ENCODE measurements at places on chromosomes 2 and 18. TPM values are rescaled to one million over a fixed set of nuclear protein-coding genes. Genes with fewer than 3 reads are reported as not detected.
A peak's percentile ranks its signal among the peaks of the same experiment; 100 is the strongest.

The ITGB1BP1 gene
- total RNA-seq, result 79.4 TPM

The TMEM169 gene
- total RNA-seq, result 2.9 TPM

The MOGAT1 gene
- 0.24 TPM for total RNA-seq

DNA sequence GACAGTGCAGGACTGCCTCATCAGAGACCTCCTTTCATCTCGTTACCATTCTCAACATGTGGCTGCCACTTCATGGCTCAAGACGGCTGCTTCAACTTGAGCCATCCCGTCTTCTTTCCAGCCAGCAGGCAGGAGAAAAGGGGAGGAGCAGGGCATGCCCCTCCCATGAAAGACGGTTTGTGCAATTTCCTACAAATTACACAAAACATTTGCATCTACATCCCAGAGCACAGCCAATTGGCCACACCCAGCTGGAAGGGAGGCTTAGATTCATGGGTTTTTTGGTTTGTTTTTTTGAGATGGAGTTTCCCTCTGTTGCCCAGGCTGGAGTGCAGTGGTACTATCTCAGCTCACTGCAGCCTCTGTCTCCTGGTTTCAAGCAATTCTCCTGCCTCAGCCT is 11.8 kb downstream of the UCN start:
- DNase-seq, result peak; percentile 30

DNA sequence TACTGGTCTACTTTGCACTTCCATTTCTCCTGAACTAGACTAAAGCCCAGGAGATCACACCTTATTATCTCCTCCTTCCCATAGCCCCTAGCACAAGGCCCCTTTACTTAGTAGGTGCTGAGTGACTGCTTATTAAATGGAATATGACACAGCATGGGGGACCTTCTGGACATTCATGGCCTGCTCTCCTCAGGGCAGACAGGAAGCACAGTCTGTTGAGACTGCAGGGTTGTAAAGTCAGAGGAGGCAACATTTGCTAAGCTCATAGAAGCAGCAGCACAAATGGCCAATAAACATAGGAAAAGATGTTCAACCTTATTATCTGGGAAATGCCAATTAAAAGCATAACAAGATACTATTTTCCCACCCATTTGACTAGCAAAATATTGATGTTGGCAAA is 75.3 kb downstream of the DNMT3A start:
- DNase-seq, result no peak

The SERPINB13 gene
- total RNA-seq, result not detected

GRCh38 chr2:99414566-99414965 is 75.3 kb downstream of the REV1 start:
- no peak for DNase-seq

The PLEKHM3 gene
- 6.8 TPM for total RNA-seq

DNA sequence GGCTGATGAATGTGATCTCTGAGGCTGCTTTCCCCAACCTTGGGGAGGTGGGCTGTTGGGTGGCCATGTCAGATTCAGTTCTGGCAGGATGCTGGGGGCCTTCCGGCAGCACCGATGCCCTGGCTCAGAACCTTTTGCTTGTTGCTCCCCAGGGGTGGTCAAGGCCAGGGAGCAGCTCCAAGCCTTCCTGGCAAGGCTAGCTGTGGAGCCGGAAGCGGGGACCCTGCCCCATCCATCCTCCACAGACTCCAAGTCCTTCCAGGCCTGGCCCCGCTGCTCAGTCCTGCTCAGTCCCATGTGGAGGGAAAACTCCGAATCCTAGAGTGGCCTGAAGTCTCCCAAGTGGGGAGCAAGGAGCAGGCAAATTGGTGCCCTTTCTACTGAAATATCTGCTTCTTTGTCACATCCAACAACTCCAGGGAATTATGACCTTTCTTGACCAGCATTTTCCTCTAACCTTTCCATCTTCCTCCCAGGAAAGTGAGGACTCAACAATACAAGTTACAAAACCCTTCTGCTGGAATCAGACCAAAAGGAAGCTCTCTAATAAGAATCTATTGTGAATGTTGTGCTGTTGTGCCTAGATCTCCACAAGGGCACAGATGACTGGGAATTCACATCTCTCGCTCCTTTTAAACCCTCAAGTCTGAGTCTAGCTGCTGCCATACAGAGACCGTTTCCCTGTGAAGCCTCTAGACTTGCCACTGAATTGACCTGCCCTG is 134.0 kb downstream of the MCFD2 start:
- DNase-seq, result no peak

The ACVR2A gene
- total RNA-seq, result 7.6 TPM

GRCh38 chr2:54422072-54422581 is 34.0 kb upstream of the SPTBN1 start:
- no peak for DNase-seq

- no peak for DNase-seq
Observed at GRCh38 chr2:223712642-223713041, 110.5 kb upstream of the SCG2 start.

GRCh38 chr18:634551-635045 is 22.9 kb upstream of the TYMS start:
- peak; percentile 80 for DNase-seq
